A549 treated with dexamethasone at 1 μM for 4 hours (cell line): ENCODE measurements at places on chromosomes 5 and 9. TPM values are rescaled to one million over a fixed set of nuclear protein-coding genes. Genes with fewer than 3 reads are reported as not detected.

PDLIM7 gene
- 68.9 to 94.5 TPM (median 82.0 TPM) in 5 replicates for total RNA-seq

SUSD3 gene
- total RNA-seq = 0.53 to 1.6 TPM (median 1.1 TPM) in 5 replicates

ARHGEF28 gene
- total RNA-seq = 9.5 to 12.9 TPM (median 11.0 TPM) in 5 replicates

CAMK2A gene
- total RNA-seq = 0.54 to 0.85 TPM (median 0.77 TPM) in 5 replicates

IFNA2 gene
- not detected in 5 replicates for total RNA-seq

C5orf22 gene
- total RNA-seq = 12.2 to 15.3 TPM (median 14.3 TPM) in 5 replicates

LVRN gene
- 0.02 to 0.07 TPM (median 0.05 TPM) in 4 of 5 replicates, not detected in the other for total RNA-seq

SPOCK1 gene
- 10.6 to 24.2 TPM (median 20.1 TPM) in 5 replicates for total RNA-seq

GCNT4 gene
- 0.26 to 0.33 TPM (median 0.31 TPM) in 5 replicates for total RNA-seq

FBXL7 gene
- total RNA-seq = 1.2 to 1.7 TPM (median 1.6 TPM) in 5 replicates

PCDHA12 gene
- 2.8 to 3.7 TPM (median 2.9 TPM) in 5 replicates for total RNA-seq

ENTPD2 gene
- total RNA-seq = 3.1 to 6.4 TPM (median 5.4 TPM) in 5 replicates

OMD gene
- total RNA-seq = not detected in 5 replicates

ANKRD20A1 gene
- total RNA-seq = 0.77 to 1.8 TPM (median 1.5 TPM) in 5 replicates

SLC4A9 gene
- 0.04 TPM in 1 of 5 replicates, not detected in the others for total RNA-seq

IFNA5 gene
- not detected in 5 replicates for total RNA-seq

GPRIN1 gene
- 8.1 to 10.1 TPM (median 9.3 TPM) in 5 replicates for total RNA-seq

MSX2 gene
- 3.2 to 3.6 TPM (median 3.6 TPM) in 5 replicates for total RNA-seq

NRG2 gene
- total RNA-seq = 1.8 to 2.4 TPM (median 2.0 TPM) in 5 replicates

DIMT1 gene
- 36.0 to 39.1 TPM (median 38.3 TPM) in 5 replicates for total RNA-seq

BRD3OS gene
- 12.2 to 19.4 TPM (median 17.6 TPM) in 5 replicates for total RNA-seq

CARTPT gene
- not detected in 5 replicates for total RNA-seq

FGF10 gene
- total RNA-seq = not detected in 5 replicates

PCSK1 gene
- total RNA-seq = 0.12 to 0.31 TPM (median 0.24 TPM) in 5 replicates

DAP gene
- total RNA-seq = 55.3 to 60.0 TPM (median 56.8 TPM) in 5 replicates

SPINK5 gene
- not detected in 5 replicates for total RNA-seq

RASGEF1C gene
- total RNA-seq = 0.05 to 0.23 TPM (median 0.11 TPM) in 5 replicates

MAMDC4 gene
- 1.3 to 4.3 TPM (median 3.4 TPM) in 5 replicates for total RNA-seq

C1QTNF2 gene
- 0.08 to 0.16 TPM (median 0.09 TPM) in 5 replicates for total RNA-seq

DBH gene
- total RNA-seq = not detected in 5 replicates

RGS3 gene
- total RNA-seq = 14.3 to 17.0 TPM (median 14.7 TPM) in 5 replicates

RFX3 gene
- 1.0 to 2.7 TPM (median 1.8 TPM) in 5 replicates for total RNA-seq

HTR4 gene
- not detected in 5 replicates for total RNA-seq

HACD4 gene
- 0.85 to 1.3 TPM (median 1.0 TPM) in 5 replicates for total RNA-seq

TNC gene
- 0.58 to 1.1 TPM (median 1.1 TPM) in 5 replicates for total RNA-seq

PCDHGC4 gene
- total RNA-seq = not detected in 5 replicates

ZNF782 gene
- total RNA-seq = 1.4 to 2.4 TPM (median 2.0 TPM) in 5 replicates

SH3GL2 gene
- total RNA-seq = 0.05 to 0.17 TPM (median 0.08 TPM) in 5 replicates

CMBL gene
- 19.1 to 22.0 TPM (median 20.7 TPM) in 5 replicates for total RNA-seq

IFNA17 gene
- not detected in 5 replicates for total RNA-seq

THBS4 gene
- 0.09 to 0.33 TPM (median 0.21 TPM) in 4 of 5 replicates, not detected in the other for total RNA-seq

SLC6A3 gene
- 0.74 to 1.5 TPM (median 1.2 TPM) in 5 replicates for total RNA-seq

KCNMB1 gene
- total RNA-seq = not detected in 5 replicates

ACSL6 gene
- total RNA-seq = 0.08 to 0.60 TPM (median 0.15 TPM) in 5 replicates

CD14 gene
- 2.6 to 3.4 TPM (median 3.0 TPM) in 5 replicates for total RNA-seq

RANBP17 gene
- 1.6 to 2.8 TPM (median 2.4 TPM) in 5 replicates for total RNA-seq

IFNB1 gene
- 0.10 TPM in 1 of 5 replicates, not detected in the others for total RNA-seq

ANKRD34B gene
- total RNA-seq = 0.05 to 0.14 TPM (median 0.09 TPM) in 5 replicates

ANKRD18A gene
- 5.5 to 13.7 TPM (median 10.0 TPM) in 5 replicates for total RNA-seq

TMEM252 gene
- not detected in 5 replicates for total RNA-seq

ARID3C gene
- 0.17 to 0.25 TPM (median 0.20 TPM) in 5 replicates for total RNA-seq

CTNND2 gene
- 0.04 to 0.27 TPM (median 0.05 TPM) in 3 of 5 replicates, not detected in the others for total RNA-seq

ALAD gene
- 13.1 to 16.0 TPM (median 14.5 TPM) in 5 replicates for total RNA-seq

CCDC187 gene
- total RNA-seq = 0.01 TPM in 2 of 5 replicates, not detected in the others

FLT4 gene
- total RNA-seq = 1.9 to 3.7 TPM (median 3.1 TPM) in 5 replicates

INSL6 gene
- total RNA-seq = not detected in 5 replicates
